ENCODE measurements at places on chromosomes 4 and X.

DNA sequence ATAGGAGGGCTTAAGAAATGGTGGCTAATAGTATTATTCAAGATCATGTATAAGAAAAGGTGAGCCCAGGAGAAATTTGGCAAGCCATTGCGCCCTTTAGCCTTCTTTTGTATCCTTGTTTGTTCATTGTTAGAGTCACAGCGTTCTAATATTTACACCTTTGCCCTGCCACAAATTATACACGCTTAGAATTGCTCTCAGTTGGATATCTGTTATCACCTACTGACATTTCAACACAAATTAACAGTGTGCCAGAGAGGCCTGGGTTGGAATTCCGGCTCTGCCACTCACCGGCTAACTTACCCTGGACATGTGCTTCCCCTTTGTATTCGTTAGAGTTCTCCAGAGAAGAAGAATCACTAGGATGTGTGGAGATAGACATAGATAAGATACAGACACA is 148.7 kb upstream of the KIT start:
- no peaks in the 10 kb centered on the region for H3K27me3 ChIP-seq
- no peak overlapping the region for H3K4me3 ChIP-seq
- H3K27ac ChIP-seq = no peak overlapping the region
- DNase-seq = no peak
- H3K4me1 ChIP-seq = no peaks in the 10 kb centered on the region
- no peaks in the 10 kb centered on the region for H3K36me3 ChIP-seq

GRCh38 chrX:44244008-44244407 is 99.5 kb downstream of the EFHC2 start:
- H3K4me1 ChIP-seq = peaks cover 11% of the 10 kb centered on the region
- no peak overlapping the region for H3K27ac ChIP-seq
- no peaks in the 10 kb centered on the region for H3K36me3 ChIP-seq
- no peak overlapping the region for H3K4me3 ChIP-seq

- H3K27ac ChIP-seq = no peak overlapping the region
- H3K4me1 ChIP-seq = no peaks in the 10 kb centered on the region
- H3K36me3 ChIP-seq = no peaks in the 10 kb centered on the region
- H3K27me3 ChIP-seq = no peaks in the 10 kb centered on the region
- no peak overlapping the region for H3K4me3 ChIP-seq
- no peak for DNase-seq
Observed at GRCh38 chr4:57672846-57673433, 562.8 kb upstream of the IGFBP7 start.

- H3K4me1 ChIP-seq = peaks cover 20% of the 10 kb centered on the region
- no peak for DNase-seq
- H3K4me3 ChIP-seq = no peak overlapping the region
- H3K27ac ChIP-seq = no peak overlapping the region
Observed at GRCh38 chrX:72142094-72142793, 10.5 kb upstream of the RTL5 start.

DNA sequence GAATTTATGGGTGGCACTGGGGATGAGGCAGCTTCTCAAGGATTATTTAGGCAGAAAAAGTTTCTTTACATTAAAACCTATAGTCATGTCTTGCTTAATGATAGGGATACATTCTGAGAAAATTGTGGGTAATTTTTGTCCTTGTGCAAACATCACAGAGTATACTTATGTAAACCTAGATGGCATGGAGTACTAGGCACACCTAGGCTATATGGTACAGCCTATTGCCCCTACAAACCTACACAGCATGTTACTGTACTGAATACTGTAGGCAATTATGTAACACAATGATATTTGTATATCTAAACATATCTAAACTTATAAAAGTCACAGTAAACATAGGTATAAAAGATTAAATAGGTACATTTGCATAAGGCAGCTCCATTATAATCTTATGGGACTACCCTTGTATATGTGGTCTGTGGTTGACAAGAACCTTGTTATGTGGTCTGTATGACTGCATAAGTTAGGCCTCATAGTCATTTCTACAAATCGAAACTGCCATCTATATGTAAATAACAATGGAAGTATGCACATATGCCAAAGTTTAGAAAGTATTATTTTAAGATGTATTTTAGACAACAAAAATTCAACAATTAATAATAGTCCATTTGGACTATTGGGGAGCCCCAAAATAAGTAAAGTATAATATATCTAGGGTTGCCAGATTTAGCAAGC is 87.3 kb downstream of the CFAP299 start:
- no peak overlapping the region for H3K4me3 ChIP-seq
- peaks cover 11% of the 10 kb centered on the region for H3K4me1 ChIP-seq
- H3K27me3 ChIP-seq = no peaks in the 10 kb centered on the region
- H3K27ac ChIP-seq = no peak overlapping the region
- no peak for DNase-seq

- no peaks in the 10 kb centered on the region for H3K27me3 ChIP-seq
- no peaks in the 10 kb centered on the region for H3K4me1 ChIP-seq
- H3K4me3 ChIP-seq = no peak overlapping the region
- DNase-seq = no peak
- no peaks in the 10 kb centered on the region for H3K36me3 ChIP-seq
Observed at GRCh38 chrX:34404386-34405070, 252.6 kb downstream of the TMEM47 start.

DNA sequence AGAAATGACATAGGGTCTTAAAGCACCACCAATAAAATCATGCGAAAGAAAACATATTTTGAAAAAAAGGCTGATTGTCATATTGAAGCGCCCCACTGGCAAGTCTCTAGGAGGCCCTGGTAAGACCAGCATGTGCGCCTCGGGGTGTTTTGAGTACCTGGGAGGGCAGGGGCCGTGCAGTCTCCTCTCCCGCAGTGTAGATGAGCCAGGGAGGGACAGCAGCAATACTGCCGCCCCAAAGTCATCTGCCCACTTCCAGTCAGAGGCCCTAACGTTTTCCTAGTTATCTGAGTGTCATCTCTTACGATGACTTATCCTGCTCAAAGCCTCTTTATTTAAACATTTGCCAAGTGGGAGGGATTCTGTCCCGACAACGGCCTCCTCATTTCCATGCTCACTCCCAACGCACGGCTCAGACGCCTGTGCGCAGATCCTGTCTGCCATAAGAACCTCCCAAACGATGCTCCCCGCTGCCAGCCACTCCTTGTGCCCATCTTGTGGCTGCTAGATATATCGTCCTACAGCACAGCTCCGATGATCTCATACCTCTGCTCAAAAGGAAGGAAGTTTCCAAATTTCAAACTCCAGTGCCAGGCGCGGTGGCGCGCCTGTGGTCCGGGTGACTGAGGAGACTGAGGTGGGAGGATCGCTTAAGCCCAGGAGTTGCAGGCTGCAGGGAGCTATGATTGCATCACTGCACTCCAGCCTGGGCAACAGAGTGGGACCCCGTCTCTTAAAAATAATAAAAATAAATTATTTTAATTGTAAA is 17.2 kb upstream of the SCRG1 start:
- H3K36me3 ChIP-seq = no peaks in the 10 kb centered on the region
- no peaks in the 10 kb centered on the region for H3K27me3 ChIP-seq
- no peak overlapping the region for H3K27ac ChIP-seq
- no peak for DNase-seq
- H3K4me3 ChIP-seq = no peak overlapping the region
- H3K4me1 ChIP-seq = no peaks in the 10 kb centered on the region

- H3K4me1 ChIP-seq = no peaks in the 10 kb centered on the region
- H3K4me3 ChIP-seq = no peak overlapping the region
- no peaks in the 10 kb centered on the region for H3K36me3 ChIP-seq
- no peaks in the 10 kb centered on the region for H3K27me3 ChIP-seq
- no peak for DNase-seq
- H3K27ac ChIP-seq = no peak overlapping the region
Observed at GRCh38 chr4:16864199-16864598, 34.2 kb downstream of the LDB2 start.

DNA sequence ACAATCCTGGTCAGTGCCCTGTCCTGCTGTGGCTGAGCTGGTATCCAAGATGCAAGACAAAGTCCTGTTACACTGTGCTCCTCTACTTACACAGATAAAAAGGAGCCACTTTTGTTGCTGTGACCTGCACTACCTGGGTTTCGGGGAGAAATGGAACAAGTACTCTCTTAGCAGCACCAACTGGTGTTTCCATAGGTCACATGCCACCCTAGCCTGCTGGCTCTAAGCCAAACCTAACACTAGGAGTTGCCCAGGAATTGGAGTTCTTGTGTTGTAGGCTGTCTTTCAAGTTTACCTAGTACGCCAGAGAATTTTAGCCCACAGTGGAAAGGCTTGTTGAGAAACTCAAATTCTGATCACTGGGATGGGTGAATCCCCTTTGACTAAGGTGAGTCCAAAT is 727.4 kb downstream of the FAM133A start:
- no peaks in the 10 kb centered on the region for H3K36me3 ChIP-seq
- no peaks in the 10 kb centered on the region for H3K27me3 ChIP-seq
- no peak overlapping the region for H3K4me3 ChIP-seq
- no peaks in the 10 kb centered on the region for H3K4me1 ChIP-seq

GRCh38 chrX:98646351-98646750 is 1762.6 kb downstream of the RPA4 start:
- no peaks in the 10 kb centered on the region for H3K36me3 ChIP-seq
- H3K4me3 ChIP-seq = no peak overlapping the region
- H3K27me3 ChIP-seq = no peaks in the 10 kb centered on the region
- no peak overlapping the region for H3K27ac ChIP-seq
- H3K4me1 ChIP-seq = no peaks in the 10 kb centered on the region

DNA sequence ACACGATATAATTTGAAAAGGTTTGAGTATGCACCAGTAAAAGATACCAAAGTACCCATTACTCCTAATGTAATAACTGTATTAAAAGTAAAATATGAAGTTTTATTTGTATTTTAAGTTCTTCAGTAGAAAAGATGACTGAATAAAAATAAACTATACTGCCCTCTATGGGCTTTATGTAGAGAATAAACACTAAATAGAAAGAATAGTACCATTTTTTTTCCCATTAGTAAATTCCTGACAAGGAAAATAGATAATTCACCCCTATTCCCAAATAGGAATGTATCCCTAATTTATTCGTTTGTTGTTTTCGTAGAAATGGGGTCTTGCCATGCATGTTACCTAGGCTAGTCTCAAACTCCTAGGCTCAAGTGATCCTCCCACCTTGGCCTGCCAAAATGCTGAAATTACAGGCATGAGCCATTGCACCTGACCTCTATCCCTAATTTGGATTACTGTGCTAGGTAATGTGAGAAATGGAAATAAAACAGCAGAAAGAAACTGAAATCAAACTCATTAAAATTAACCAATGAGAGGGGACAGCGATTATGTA is 73.6 kb upstream of the COX18 start:
- peaks cover 7% of the 10 kb centered on the region for H3K4me1 ChIP-seq
- H3K4me3 ChIP-seq = no peak overlapping the region
- no peaks in the 10 kb centered on the region for H3K27me3 ChIP-seq
- DNase-seq = no peak
- H3K27ac ChIP-seq = no peak overlapping the region

GRCh38 chr4:176653401-176654220 is 139.1 kb downstream of the VEGFC start:
- no peak overlapping the region for H3K4me3 ChIP-seq
- no peak overlapping the region for H3K27ac ChIP-seq
- H3K36me3 ChIP-seq = no peaks in the 10 kb centered on the region
- DNase-seq = no peak

- no peaks in the 10 kb centered on the region for H3K36me3 ChIP-seq
- H3K27ac ChIP-seq = no peak overlapping the region
- no peak overlapping the region for H3K4me3 ChIP-seq
Observed at GRCh38 chr4:106987311-106987710, 48.8 kb downstream of the DKK2 start.

GRCh38 chrX:75968293-75968692 is 183.2 kb upstream of the MAGEE2 start:
- no peaks in the 10 kb centered on the region for H3K36me3 ChIP-seq
- H3K27ac ChIP-seq = no peak overlapping the region
- no peaks in the 10 kb centered on the region for H3K4me1 ChIP-seq

DNA sequence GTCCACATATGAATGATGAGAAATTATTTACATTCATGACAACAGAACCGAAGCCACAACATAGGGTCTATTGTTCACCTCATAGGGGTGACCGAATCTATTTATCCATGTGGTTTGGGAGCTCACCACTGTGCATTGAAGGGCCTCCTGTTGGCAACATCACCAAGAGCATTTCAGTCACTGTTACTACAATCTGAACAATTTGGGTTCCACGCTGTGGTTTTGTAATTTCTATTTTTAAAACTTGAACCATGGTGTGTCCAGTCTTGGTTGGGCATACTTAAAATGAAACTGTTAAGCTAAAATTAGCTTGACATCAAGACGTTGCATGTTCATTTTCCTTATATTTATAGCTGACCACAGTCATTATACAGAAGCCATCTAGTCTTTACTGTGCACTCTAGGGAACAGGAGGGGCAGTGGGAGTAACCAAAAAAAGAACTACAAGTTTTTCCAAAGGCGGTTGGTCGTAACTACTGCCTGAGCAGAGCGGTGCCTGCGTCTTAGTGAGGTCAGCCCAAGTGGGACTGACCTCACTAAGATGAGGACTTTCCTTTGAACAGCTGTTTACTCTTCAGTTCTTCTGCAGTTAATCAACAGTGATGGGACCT is 192.1 kb downstream of the SPRY1 start:
- no peaks in the 10 kb centered on the region for H3K27me3 ChIP-seq
- no peaks in the 10 kb centered on the region for H3K36me3 ChIP-seq
- peaks cover 5% of the 10 kb centered on the region for H3K4me1 ChIP-seq
- no peak overlapping the region for H3K27ac ChIP-seq
- H3K4me3 ChIP-seq = no peak overlapping the region

GRCh38 chr4:143406523-143406922 is 69.8 kb downstream of the GAB1 start:
- peaks cover 20% of the 10 kb centered on the region for H3K4me1 ChIP-seq
- no peaks in the 10 kb centered on the region for H3K36me3 ChIP-seq

DNA sequence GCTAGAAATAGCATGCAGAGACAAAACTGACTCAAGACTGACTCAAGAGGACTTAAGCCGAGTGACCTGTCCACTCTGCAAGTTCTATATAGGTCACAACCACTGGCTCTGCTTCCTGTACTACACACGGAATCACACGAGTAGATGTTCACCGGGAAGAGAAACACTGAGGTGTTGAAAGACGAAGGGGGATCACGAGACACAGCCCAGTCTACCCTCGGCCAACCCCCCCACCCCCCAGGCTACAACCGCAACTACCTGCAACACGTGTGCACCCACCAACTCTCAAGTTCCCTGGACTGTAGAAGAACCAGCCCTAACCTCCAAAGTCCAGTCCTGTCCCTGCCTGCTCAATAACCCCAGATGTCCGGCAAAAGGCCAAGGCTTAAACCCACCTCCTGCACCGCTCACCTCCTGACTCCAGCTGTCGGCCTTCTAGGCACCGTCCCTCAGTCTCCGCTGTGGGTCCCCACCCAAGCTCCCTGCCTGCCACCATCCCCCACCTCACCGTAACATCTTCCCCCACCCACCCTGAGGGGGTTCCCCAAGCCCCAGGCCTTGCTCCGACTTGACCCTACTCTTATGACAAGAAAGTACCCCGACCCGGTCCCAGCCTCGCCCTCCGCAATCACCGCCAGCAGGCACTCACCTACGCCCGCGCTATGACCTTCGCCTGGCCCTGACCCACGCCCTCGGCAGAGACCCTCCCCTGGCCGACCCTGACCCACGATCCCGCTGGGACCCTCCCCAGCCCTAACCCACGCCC is 739 bp downstream of the GAK start:
- H3K27me3 ChIP-seq = no peaks in the 10 kb centered on the region
- peak overlapping the region; percentile 96 for H3K27ac ChIP-seq

- peaks cover 49% of the 10 kb centered on the region for H3K27me3 ChIP-seq
- no peak for DNase-seq
Observed at GRCh38 chrX:107451731-107452130, 2.3 kb downstream of the FRMPD3 start.

- H3K27ac ChIP-seq = no peak overlapping the region
- no peaks in the 10 kb centered on the region for H3K36me3 ChIP-seq
- peaks cover 2% of the 10 kb centered on the region for H3K4me1 ChIP-seq
- H3K27me3 ChIP-seq = no peaks in the 10 kb centered on the region
- H3K4me3 ChIP-seq = no peak overlapping the region
Observed at GRCh38 chr4:8262637-8263322, 6.8 kb upstream of the HTRA3 start.

- no peaks in the 10 kb centered on the region for H3K27me3 ChIP-seq
- no peak overlapping the region for H3K4me3 ChIP-seq
- no peaks in the 10 kb centered on the region for H3K36me3 ChIP-seq
- no peak for DNase-seq
Observed at GRCh38 chr4:20433097-20433705, 181.5 kb downstream of the SLIT2 start.

All from activated naive CD8-positive, alpha-beta T cell treated with anti-CD3 and anti-CD28 coated beads for 36 hours (primary cell).